ENCODE measurements at places on chromosomes 2 and 18.

GRCh38 chr2:98484652-98485452 is 40.2 kb downstream of the INPP4A start:
- DNase-seq = no peak

DNA sequence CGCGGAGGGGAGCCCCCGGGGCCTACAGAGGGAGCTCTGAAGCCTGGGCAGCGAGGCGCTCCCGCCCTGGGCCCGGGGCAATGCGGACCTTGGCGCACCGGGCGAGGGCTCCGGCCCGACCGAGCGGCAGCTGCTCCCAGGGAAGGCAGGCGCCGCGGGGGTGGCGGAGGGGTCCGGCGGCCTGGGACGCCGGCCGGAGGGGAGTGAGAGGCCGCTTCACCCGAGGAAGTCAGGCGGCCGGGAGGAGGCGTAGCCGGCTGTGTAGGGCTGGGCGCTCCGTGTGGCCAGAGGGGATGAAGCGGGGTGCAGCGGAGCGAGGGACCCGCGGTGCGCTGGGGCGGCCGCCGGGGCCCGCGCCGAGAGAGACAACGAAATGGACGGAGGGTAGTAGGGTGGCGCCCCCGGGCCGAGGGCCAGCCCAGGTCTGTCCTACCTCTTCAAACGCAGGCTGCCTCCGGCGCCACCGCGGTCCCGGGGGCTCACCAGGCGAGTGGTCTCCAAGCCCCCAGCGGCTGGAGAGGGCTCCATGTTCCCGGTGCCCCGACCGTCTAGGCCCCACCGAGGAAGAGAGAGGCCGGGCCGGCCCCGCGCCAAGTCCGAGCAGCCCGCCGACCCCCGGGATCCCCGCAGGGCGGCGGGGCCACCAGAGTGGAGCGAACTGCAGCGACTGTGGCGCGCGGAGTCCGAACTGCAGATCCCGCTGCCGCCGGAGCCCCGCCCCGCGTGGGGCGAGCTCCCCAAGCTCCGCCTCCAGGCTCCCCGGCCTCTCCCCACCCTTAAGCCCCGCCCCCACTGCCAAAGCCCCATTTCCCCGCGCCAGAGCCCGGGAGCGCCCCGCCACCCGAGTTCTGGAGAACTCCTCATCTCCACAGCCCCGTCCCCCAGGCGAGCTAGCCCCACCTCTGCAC is at the start of gene SLC30A3:
SLC30A3 (minus strand) TSS at position 669 of the 908 bp plus-strand sequence; CDS start at position 528, 141 bp downstream.
- peak; percentile 33 for DNase-seq

- DNase-seq = no peak
Observed at GRCh38 chr2:111117598-111118480, 2.9 kb upstream of the BCL2L11 start.

GRCh38 chr2:223978451-223978850 is 21.2 kb downstream of the MRPL44 start:
- DNase-seq = no peak

- no peak for DNase-seq
Observed at GRCh38 chr2:25340181-25340921, 1.4 kb downstream of the DNMT3A start.

DNA sequence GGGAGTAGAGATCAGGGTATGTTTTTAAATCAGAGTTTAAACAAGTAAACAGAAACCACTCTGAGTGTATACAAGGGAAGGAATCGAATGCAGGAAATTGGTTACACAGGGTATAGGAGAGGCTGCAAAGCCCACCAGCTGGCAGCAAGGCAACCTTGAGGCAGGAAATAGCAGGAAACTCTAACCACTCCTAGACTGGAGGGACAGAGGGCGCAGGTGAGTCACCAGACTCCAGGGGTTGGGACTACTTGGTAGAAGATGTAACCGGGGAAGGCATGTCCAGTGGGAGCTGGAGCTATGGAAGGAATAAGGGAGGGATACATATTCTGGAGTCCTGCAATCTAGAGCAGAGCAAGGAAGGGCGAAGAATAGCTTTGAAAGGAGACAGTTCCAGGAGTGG is 152.3 kb downstream of the MEIS1 start:
- DNase-seq = no peak

DNA sequence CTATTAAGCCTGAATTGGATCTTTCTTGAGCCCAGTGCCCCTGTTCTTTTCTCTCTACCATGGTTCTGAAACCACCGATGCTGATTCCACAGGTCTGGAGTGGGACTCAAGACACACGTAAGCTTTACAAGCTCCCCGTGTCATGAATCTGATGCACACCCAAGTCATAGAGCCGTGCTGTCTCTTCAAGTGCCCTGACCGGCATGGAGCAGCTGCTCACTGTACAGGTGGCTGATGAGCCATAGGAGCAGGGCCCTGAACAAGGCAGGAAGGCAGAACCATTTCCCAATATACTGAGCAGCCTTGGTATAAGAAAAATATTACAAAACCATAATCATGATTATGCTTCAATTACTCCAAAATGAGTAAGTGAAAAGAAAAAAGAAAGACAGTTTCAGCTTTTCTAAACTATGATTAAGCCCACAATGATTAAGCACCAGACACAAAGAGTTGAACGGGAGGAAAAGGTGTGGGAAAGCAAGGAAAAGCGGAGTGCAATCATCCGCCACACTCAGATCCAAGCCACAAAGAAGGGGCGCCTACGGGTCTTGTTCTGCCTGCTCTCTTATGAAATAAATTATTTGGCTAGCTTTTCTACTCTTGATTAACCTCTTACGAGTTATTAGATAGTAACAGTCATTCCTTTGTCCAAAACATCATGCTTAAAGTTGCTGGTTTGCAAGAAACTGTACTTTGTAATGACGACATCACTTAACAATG is 41.7 kb downstream of the NOL10 start:
- DNase-seq = no peak

DNA sequence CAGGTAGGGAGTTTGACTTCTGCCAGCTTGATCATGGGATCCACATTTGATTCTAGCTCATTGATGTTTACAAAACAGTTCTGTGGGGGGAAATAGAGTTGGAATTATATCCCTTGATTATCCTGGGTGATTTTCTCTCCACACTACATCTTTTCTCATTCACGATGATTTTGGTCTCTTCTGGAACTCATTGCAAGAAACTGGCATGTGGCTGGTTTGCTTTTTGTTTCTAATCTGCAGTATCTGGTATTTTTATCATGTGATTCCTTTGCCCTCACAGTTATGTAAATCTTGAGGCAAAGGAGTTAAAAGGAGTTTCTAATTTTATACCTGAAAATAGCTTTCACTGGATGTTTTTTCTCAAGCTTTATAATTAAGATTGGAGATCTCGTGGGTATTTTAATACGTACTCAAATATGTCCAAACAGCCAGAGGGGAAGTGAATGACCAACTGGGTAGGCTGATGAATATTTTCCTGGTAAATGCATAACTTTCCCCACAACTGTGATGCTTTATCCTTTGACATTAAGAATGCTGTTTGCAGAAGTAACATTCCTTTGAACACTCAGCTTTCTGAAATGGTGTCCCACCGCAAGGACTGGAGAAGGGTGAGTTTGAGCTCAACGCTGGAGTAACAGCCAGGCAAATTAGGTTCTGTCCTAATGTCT is 502.9 kb upstream of the ZEB2 start:
- DNase-seq = no peak

DNA sequence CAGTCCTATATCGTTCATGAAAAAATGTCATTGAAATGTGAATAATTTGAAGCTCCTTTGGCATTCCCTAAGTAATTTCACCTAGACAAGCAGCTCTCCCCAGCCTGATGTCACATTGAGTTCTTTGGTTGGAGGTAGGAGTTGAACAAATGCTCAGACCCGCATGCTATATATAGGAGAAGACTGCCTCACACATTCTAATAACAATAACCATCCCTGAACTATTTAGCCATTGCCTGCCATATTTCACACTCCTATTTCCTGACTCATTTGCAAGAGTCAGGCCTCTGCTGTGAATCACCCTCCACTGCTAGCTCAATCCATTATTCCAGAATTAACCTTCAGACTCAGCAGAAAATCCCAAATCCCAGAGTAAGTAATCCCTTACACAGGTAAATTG is 256.6 kb upstream of the ACVR2A start:
- DNase-seq = no peak

DNA sequence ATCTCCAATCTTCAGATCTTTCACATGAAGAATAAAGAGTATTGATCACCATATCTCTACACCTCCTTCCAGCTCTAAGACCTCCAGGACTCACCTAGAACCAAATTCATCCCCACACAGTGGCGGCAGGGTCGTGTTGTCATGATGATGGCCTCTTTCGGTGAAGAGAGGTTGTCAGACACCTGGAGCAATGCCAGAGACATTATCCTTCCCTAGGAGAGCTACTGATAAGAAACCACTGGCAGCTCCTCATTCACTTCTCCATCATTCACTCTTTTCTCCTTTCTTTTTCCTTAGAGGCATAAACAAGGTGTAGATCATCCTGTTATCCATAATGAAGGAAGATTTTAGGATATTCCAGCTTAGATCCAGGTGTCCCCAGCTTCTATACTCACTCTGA is 197.9 kb upstream of the TNP1 start:
- no peak for DNase-seq

DNA sequence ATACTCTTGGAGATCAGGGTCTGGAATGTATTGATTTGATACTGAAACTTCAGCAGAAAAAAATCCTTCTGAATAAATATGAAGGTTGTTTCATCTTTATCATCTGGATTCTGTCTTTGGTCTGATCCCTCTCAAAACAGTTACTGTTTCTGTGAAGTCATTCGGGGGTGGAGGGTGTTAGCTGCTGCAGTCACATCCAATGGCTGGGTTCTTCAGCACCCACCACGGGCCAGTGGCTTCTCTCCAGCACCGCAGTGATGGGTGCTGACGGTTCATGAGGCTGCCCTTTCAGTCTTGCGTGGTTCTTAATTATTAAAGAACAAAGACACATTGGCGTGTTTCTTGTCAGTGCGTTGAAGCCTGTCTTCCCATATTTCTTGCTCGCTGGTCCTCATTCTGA is 148.0 kb downstream of the LDLRAD4 start:
- DNase-seq = no peak

DNA sequence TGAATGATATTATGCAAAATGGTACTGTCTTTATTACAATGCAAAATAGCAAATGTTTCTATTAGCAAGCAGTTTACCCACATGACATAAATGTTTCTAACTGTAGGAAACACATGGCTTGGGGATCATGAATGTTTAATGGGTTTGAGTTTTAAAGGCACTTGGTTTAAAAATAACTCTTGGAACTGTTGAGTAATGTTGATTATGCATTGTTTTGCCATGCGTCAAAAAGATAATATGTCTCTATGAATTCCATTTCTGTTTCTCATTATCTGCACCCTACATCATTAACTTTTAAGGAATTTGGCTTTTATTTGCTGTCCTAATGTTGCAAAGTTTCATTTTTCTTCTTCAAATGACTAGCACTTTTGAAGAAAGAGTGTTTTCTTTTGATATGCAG is 1355.5 kb downstream of the SUCLG1 start:
- DNase-seq = no peak

GRCh38 chr2:28842042-28842441 is 28.1 kb downstream of the TRMT61B start:
- DNase-seq = no peak

- DNase-seq = no peak
Observed at GRCh38 chr2:234626566-234627130, 129.8 kb upstream of the ARL4C start.

DNA sequence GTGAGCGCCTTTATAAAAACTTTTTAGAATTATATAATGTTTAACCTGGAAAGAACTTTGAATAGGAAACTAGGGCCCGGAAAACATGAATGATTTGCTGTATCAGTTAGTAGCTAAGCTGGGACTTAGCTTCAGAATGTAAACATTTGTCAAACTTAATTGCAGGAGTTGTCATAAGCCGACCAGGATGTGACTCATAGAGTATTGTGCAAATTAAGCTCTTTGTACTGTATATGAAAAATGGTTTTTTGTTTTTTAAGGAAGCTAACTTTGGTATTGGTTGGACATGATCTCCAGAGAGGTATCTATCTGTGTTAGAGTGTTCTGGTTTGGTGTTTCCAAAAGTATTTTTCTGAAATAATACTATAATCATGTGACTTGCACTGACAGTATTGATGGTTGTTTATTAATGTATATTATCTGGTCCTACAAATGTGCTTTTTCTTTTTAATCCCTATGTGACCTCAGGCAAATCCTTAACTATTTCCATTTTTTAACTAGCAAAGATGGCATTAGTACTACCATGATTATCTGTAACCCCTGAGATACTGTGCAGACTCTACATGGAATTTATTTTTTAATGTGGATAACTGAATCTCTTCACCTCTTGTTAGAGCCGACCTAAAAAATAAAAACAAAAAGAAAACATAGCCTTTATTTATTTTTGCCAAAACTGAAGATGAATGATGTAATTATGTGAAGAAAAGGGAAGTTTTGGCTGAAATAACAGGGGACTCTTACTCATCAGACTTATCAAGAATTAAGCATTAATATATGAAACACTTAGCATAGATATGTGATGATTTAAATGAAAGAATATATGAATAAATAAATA is 11.7 kb downstream of the YIPF4 start:
- DNase-seq = no peak

GRCh38 chr2:20378891-20379519 is 28.4 kb upstream of the PUM2 start:
- DNase-seq = no peak

DNA sequence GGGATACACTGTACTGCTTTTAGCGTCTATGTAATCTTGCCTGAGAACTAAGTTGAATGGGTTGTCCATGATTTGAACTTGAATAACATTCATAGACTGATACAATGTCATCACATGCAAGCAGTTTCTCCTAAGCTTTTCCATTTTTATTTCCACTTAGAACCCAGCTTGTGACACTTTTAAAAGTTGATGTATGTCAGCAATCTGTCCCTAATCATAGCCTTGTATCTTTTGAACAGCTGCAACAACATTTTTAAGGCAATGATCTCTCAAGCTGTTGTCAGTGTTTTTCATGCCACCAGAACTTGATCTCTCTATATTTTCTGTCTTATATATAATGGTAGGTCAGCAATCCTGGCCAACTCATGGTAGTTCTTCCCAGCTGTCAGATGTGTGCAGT is 185.0 kb downstream of the DOK6 start:
- no peak for DNase-seq

DNA sequence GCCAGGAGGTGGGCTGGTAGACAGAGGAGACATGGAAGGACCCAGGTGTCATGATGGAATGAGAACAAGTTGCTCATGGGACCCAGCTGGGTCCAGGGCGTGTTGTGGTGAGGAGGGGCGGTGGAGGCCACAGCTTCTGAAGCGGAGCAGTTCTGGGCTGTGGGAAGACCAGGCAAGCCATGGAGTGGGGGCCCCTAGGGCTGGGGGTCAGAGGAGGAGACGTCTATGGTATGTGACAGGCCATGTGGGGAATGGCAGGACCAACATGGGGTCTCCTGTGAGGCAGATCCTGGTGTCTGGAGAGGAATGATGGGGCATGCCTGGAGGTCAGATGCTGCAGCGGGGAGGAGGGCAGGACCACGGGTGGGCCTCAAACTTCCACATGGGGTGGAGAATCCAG is 16.9 kb downstream of the MYO7B start:
- DNase-seq = no peak

GRCh38 chr2:118835746-118836410 is 11.6 kb downstream of the EN1 start:
- no peak for DNase-seq

- no peak for DNase-seq
Observed at GRCh38 chr2:147408357-147408756, 436.5 kb upstream of the ACVR2A start.
